ENCODE measurements at places on chromosomes 13 and 19. TPM values are rescaled to one million over a fixed set of nuclear protein-coding genes. Genes with fewer than 3 reads are reported as not detected.
A peak's percentile ranks its signal among the peaks of the same experiment; 100 is the strongest.

- DNase-seq = no peak
These were observed 3.8 kb downstream of the VASP start for GRCh38 chr19:45511074-45511473.

CGB3 gene
- total RNA-seq = not detected

DNA sequence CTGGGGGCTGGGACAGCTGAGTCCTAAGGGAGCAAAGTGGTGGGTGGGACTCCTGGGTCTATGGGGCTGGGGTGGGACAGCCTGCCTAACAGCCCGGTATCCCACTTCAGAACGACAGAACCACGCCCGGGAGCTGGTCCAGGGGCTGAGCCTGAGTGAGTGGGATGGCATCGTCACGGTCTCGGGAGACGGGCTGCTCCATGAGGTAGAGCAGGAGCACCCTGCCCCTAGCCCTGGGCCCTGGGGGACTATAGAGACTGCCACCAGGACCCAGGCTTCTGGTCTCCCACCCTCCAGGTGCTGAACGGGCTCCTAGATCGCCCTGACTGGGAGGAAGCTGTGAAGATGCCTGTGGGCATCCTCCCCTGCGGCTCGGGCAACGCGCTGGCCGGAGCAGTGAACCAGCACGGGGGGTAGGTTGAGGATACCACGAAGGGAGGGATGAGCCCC is 8.6 kb downstream of the SPHK2 start:
- no peak for DNase-seq

FBXO27 gene
- total RNA-seq = 1.6 TPM

FCAR gene
- 2.6 TPM for total RNA-seq

- DNase-seq = no peak
These were observed 1021.5 kb downstream of the PCDH9 start for GRCh38 chr13:66208589-66208988.

DNA sequence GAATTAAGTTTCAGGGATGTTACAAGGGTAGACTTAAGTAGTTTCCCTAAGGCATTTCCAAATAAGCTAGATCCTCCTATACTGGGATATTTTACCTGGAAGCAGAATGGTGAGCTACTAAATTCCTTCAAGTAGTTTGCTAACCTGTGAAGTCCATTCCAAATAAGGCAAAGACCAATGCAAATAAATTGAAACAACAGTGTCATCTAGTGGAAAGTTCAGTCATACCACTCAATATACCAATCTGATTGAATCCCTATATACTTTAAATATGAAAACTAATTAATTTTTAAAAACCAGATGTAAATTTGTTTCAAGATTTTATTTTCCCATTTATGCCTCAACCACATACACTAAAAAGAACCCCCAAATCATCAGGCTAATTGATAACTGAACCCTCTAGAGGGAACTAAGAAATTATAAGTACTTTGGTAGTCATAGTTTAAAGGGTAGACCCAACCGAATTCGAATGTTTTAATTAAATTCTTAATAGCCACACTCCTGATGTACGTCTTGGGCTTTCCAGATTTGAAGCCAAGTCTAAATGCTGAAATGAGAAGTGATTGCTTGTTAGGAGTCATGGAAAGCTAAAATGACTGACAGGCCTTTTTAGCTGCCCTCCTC is 223.7 kb downstream of the TBC1D4 start:
- DNase-seq = peak; percentile 73

- no peak for DNase-seq
These were observed 28.5 kb downstream of the FBN3 start for GRCh38 chr19:8120636-8121480.

DNA sequence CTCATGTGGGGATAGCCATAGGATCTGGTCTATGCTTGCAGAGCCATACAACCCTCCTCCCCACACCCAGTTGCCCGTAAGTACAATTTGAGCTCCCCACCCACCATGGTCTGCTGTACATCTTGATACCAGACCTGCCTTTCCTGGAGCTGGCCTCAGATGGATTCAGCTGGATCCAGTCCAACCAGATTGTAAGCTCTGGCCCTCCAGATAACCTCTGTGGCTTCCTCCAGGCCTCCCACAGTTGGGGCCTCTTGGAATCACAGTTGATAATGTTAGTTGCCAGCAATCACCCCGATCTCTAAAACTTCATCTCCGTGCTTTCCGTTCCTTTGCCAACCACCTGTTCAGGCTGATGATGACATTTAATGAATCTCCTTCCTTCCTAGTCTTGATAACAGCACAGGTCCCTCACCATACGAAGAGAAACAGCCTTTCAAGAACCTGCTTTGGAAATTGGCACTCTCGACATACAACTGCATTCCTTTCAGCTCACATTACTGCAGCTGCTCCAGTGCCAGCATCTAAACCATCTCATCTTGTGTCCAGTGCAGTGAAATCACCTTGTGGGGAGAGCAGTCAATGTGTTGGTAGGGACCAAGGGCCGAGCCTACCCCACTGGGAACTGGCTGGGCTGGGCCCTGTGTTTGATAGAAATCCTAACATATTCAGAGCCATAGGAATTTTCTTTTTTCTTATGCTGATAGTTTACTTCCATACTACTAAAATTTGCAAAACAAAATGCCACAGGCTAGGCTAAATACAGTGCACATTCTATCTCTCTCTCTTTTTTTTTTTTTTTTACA is 15.1 kb upstream of the FOXO1 start:
- DNase-seq = peak; percentile 80

PTPRH gene
- total RNA-seq = 3.9 TPM
